ENCODE measurements at places on chromosomes 2 and 18.

- DNase-seq, result no peak
Measured at GRCh38 chr2:179050755-179051154, 818 bp upstream of the CCDC141 start.

DNA sequence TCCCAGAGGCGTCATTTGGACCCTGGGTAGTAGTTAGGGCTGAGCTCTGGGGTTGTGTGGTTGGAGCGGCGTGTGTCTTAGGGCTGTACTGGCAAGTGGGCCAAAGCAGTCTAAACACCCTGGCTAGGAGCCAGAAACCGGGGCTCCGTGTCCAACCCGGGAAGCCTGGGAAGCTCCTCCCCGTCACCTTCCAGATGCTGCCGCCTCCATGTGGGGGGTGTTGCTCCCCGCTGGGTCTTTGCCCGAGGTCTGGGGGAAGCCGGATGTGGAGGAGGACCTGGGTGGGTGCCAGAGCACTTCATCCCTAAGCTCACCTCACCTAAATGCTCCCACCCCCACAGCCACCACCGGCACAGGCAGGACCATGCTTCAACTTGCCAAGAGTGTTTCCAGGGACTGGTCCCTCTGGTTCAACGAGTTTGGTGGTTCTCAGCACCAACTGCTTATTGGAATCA, 25.4 kb downstream of the TET3 start:
- DNase-seq, result no peak

GRCh38 chr2:105788670-105789290, 44.1 kb downstream of the NCK2 start:
- no peak for DNase-seq

DNA sequence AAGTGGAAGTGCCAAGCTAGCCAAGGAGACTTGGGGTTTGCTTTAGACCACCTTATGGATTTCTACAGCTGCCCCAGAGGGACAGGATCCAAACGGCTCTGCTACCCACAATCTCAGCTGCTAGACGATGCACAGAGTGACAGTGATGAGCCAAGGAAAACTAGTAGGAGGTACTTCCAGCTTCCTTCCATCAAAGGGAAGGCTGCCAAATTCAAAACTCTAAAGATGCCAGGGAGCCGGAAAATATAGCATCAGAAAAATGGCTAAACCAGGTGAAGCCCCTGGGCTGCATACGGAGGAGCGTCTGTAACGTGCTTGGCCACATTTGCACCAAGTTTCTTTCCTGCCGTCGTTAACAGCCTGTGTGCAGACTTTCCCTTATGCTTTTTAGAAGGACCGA, 245.5 kb upstream of the ZNF521 start:
- DNase-seq, result no peak

DNA sequence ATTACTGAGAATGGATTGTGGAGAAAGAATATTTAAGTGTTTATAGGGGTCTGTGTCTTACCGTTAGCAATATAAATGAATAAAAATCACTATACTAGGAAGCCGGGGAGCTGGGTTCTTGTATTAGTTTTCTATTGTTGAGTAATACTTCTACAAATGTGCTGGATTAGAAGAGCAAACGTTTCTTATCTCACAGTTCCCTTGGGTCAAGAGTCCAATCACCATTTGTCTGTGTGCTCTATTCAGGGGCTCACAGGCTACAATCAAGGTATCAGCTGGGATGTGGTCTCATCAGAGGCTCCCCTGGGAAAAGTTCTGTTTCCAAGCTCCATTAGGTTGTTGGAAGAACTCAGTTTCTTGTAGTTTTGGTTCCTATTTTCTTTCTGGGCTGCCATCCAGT, 790.9 kb downstream of the CNTNAP5 start:
- no peak for DNase-seq
